Epithelial cell of prostate (primary cell): ENCODE measurements at places on chromosomes 16 and 17.

- no peak for DNase-seq
Observed at GRCh38 chr16:58733248-58733670, 857 bp downstream of the GOT2 start.

GRCh38 chr17:81968396-81968745 lies 7.4 kb upstream of the NOTUM start:
- DNase-seq, result no peak

- DNase-seq, result no peak
Observed at GRCh38 chr17:48513666-48514455, 16.9 kb downstream of the HOXB1 start.

- DNase-seq, result no peak
Observed at GRCh38 chr16:79181419-79181818, 419.1 kb downstream of the MAF start.

DNA sequence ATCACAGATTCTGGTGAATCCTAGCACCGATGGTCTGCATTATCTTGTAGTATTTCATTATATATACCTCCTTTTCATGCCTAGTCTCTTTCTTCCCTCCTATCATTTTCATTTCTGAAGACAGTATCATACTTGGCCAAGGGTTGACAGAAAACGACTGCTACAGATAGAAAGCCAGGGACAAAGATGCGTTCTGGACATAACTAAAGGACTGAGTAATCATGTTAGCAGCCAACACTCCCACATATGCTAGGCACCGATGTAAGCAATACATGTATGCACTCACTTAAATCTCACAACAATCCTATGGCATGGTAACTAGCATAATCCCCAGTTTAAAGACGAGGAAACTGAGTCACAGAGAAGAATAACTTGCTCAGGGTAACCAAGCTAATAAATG lies 22.9 kb downstream of the RDM1 start:
- no peak for DNase-seq

DNA sequence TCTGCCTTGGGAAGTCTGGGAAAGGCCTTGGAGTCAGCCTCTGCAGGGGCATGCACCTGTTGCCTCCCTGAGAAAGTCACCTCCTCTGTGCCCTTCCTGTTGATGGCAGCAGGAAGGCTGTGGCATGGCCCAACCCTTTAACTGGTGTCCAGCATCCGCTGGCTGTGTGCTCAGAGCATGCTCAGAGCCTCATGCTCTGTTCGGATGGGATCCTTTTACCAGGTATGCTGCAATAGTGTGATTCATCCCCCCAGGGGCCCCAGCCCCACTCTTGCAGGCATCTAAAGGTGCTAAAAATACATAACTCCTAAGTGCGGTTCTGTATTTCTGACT lies 24.9 kb downstream of the KLHL36 start:
- no peak for DNase-seq

GRCh38 chr17:77445760-77446532 lies 305.2 kb downstream of the SEC14L1 start:
- no peak for DNase-seq

DNA sequence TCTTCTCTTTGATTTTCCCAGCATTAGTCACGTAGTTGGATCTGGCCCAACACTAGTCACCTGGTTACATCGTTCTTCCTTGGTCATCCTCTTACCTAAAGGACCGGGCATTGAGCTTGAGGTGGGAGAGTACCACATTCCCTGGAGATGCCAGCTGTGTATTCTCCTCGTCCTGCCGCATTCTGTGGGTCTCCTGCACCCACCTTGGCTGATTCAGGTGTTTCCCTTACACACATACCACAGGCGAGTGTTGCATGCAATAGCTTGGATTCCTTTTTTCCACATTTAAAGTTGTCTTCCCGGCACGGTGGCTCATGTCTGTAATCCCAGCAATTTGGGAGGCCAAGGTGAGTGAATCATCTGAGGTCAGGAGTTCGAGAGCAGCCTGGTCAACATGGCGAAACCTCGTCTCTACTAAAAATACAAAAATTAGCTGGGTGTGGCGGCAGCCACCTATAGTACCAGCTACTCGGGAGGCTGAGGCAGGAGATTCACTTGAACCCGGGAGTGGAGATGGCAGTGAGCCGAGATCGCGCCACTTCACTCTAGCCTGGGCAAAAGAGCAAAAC lies 21.6 kb upstream of the CLEC18C start:
- no peak for DNase-seq

DNA sequence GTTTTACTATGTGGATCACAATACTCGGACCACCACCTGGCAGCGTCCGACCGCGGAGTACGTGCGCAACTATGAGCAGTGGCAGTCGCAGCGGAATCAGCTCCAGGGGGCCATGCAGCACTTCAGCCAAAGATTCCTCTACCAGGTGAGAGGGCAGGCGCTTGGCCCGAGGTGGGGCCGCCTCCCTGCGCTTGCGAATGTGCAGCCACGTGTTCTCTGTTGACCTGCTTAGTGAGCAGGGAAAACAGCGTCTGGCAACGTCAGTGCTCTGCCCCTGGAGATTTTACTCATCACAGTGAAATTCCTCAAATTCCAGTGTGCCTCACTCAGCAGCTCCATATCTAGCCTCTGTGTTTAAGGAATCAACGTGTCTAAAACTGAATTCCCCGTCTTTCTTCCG lies 33.4 kb upstream of the CLEC18A start:
- DNase-seq, result no peak

DNA sequence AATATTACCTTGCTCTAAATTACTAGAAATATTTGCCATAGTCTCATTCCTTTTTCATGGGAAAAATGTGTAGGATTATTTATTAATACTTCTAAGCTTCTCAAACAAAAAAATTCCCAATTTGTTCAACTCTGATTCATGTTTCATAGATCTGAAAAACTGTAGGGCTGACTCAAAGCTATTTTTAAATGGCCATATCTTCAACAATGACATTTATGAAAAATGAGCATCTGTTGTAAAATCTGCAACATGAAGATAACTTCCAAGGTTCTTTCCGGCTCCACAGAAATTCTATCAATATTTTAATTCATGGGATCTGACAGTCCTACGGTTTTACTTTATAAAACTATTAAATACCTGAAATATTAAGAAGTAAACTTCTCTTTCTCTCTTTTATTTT lies 192.7 kb upstream of the KCNJ16 start:
- DNase-seq, result no peak

GRCh38 chr16:72836181-72836580 lies 211.7 kb downstream of the ZFHX3 start:
- no peak for DNase-seq

GRCh38 chr17:33284022-33284421 lies 9.1 kb downstream of the ASIC2 start:
- DNase-seq, result peak; percentile 75

DNA sequence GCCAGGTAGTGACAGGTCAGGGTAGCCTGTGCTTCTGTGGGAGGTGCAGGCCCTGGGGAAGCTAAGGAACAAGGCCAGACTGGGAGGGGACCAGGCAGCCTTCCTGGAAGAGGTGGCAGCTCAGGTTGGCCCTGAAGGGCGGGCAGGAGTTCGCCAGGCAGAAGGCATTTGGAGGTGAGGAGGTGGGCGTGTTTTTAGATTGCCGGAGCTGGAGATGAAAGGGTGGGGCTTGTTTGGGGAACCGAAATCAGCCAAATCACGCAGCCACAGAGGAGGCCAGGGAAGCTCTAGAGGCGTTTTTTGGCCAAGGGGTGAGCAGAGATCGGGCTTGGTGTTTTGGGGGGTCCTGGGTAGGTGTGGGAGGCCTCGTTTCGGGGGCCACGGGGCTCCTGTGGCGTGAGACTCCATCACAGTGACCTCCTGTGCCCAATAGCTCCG lies 7.6 kb downstream of the ADCY7 start:
- no peak for DNase-seq

DNA sequence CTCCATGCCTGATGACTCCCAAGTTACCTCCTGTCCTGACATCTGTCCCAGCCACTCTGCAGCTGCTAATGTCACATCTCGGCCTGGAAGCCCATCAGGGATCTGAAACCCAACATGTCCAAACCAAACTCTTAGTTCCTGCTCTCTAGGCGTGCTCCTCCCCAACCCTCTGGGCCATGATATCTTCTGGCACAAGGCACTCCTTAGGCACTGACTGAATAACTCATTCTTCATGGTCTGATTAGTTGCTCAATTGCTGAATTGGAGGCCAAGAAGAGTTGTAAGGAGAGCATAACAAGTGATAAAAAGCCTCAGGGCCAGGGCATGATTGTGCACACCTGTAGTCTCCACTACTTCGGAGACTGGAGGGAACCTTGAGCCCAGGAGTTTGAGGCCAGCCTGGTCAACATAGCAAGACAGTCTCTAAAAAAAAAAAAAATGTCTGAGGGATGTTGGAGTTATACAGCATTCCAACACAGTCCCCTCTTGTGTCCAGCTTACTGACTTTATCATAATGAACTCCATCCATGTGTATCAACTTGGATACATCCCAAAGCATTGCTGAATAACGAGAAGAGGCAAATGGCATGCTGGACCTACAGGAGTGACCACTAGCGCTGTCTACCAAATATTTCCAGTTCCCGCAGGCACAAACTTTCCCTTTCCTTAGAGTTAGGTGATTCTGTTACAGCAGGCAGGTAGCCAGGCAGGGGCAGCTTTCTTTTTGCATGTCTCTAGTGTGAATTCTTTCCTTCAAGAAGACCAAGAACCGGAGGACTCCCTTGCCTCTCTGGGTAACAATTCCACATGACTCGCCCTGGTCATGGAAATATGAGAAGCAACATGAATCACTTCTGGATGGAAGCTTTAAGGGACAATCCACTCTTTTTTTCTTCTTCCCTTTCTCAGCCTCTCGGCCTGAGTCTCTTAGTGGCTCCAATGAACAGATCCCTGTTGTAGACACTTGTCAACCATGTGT lies 18.1 kb upstream of the SHCBP1 start:
- DNase-seq, result no peak

DNA sequence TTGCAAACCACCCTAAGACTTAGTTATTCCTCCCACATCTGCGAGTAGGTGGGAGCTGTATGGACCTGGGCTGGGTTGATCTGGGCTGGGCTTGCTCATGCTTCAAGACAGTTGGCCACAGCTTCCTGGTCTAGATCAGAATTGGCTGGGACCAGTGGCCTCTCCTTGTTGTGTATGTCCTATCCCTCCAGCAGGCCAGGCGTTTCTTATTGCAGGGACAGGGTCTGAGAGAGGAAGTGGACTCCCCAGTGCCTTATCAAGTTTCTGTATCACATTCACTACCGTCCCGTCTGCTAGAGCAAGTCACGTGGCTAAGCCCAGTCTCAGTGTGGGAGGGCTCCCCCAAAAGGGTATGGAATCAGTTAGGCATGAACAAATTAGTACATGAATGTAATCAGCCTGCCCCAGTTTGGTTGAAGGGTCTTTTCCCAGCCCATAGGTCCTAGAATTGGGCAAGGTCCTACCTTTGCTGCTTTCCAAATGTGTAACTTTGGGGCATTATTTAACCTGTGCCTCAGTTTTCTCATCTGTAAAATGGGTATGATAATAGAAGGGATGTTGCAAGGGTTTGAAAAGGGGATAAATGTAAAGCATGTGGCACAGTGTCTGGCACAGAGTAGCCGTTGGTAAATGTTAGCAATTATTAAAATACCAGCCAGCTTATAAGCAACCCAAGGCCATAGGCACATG lies 36.0 kb downstream of the NKD1 start:
- no peak for DNase-seq

DNA sequence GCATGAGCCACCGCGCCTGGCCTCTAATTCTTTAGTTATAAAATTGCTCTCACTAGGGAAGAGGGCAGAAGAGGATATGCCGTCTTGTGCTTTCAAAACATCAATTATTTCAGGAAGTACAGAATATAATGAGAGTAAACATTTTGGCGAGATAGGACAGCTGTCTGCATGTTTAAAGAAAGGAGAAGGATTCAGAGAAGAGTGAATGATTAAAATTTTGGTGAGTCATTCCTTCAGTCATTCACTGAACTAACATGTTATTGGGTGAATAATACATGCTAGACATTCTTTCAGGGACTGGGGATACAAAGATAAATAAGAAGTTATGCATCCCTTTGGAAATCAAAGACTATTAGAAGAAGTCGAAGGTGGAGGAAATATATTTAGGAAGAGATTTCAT lies 590.3 kb upstream of the GOT2 start:
- DNase-seq, result no peak

GRCh38 chr17:7347630-7348477 lies 4.1 kb upstream of the KCTD11 start:
- no peak for DNase-seq
